Gastrocnemius medialis (tissue), 4 donors: ENCODE measurements at places on chromosomes 6 and 20. TPM values are rescaled to one million over a fixed set of nuclear protein-coding genes. Genes with fewer than 3 reads are reported as not detected.

TGM3 gene
- not detected for total RNA-seq

TREM1 gene
- total RNA-seq, result not detected

GRCh38 chr6:89599727-89600126 is 38.8 kb downstream of the LYRM2 start:
- DNase-seq, result no peak

STK38 gene
- total RNA-seq, result 10.8 TPM

DNA sequence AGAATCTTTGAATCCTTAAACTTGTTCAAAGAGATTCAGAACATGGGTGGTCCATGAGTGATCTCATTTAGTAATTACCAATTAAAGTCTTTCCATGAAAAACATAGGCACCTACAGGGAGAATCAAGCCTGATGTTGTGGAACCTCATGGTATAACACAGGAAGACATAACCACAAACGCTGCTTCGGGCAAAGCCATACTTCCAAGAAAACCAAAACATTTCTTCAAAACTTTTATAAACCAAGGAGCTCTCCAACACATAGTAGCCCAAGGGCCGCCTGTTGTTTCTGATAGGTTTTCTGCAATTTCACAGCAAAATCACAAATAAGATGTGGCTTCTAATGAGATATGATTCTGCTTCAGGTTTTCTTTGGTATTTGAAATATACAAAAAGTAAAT is 2.5 kb downstream of the CHD6 start:
- DNase-seq, result no peak

DNA sequence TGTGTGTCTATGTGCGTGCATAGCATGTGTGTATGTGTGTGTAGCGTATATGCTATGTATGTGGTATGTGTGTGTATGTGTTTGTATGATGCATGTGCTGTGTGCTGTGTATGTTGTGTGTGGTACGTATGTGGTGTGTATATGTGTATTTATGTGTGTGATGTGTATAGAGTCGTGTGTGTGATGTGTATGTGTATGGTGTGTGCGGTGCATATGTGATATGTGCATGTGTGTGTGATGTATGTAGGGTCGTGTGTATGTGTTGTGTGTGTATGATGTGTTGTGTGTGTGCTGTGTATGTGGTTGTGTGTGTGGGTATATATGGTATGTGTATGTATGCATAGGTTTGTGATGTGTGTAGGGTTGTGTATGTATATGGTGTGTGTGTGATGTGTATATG is 46.6 kb upstream of the TMEM170B start:
- no peak for DNase-seq

GJA1 gene
- total RNA-seq, result 10.8 TPM

- no peak for DNase-seq
Observed at GRCh38 chr6:74000666-74001490, 304.9 kb downstream of the CD109 start.

DNA sequence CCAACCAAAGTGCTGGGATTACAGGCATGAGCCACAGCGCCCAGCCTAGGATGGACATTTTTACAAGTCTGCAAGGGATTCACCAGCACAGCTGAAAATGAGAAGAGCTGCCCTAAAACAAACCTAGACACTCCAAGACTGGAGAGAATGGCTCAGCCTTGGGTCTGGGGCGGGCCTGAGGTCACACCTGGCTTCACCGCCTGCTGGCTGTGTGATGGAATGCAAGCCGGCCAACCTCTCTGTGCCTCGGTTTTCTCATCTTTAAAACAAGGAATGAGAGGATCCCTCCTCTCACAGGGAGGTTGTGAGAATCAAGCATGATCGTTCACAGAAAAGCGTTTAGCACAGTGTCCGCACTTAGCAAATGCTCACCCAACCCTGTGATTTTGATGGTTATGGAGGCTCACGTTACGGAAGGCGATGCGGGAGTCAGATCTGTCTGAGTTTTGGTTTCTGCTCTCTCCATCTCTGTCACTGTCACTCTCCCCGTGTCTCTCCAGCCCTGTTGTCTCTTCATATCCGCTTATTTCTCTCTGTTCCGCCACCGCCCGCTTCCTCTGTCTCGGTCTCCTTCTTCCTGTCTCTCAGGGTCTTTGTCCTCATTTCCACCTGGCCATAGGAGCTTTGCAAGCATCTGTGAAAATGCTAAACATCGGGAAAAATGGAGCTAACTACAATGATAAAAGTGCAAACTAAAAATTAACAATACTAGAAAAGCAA is 47.6 kb downstream of the CEBPB start:
- no peak for DNase-seq

RAET1E gene
- total RNA-seq, result not detected
